ENCODE measurements at places on chromosomes 7 and 10.

DNA sequence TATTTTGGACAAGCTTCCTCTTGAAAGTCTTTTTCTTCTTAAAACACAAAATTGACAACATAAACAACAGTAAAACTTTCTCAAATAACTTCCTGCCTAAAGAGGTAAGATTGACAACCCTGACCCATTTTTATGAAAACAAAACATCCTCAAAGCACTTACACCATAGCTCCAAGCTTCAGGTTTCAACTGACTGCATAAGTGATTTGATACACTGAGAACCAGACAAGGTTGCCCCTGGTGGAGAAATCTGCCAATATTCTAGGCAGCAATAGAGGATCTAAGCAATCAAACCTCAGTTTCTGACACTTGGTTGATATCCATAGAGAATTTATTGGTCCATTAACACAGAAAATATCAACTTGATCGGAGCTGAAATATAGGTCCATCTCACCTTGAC lies 147.8 kb downstream of the ELAPOR2 start:
- DNase-seq: no peak

DNA sequence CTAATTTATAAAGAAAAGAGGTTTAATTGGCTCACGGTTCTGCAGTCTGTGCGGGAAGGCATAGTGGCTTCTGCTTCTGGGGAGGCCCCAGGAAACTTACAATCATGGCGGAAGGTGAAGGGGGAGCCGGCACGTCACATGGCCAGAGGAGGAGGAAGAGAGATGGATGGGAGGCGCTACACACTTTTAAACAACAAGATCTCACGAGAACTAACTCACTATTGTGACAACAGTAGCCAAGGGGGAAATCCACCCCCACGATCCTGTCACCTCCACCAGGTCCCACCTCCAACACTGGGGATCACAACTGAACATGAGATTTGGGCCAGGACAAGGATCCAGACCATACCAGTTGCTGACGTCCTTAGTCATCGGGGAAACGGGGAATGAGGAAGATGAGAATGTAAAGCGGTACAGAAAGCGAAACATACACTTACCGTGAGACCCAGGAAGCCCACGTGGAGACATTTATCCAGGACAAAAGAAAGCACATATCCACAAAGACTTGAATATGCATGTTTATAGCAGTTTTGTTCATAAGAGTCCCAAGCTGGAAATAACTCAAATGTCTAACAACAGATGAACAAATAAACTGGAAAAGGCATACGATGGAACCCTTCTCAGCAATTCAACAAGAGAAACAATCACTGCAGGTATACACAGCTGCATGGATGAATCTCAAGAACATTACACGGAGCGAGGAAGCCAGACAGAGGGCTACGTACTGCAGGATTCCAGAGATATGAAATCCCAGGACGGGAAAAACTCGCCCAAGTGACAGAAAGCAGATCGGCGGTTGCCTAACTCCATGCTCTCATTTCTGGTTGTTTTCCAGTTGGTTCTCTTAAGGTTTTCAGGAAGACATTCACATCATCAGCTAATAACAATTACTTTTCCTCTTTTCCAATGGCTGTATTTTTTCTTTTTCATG lies 26.2 kb upstream of the INPP5A start:
- no peak for DNase-seq

GRCh38 chr7:150717814-150718420 lies 1.5 kb downstream of the GIMAP1 start:
- DNase-seq: no peak

GRCh38 chr10:117221156-117221711 lies 19.7 kb upstream of the SLC18A2 start:
- no peak for DNase-seq

GRCh38 chr7:120931243-120931642 lies 19.3 kb upstream of the ING3 start:
- no peak for DNase-seq

DNA sequence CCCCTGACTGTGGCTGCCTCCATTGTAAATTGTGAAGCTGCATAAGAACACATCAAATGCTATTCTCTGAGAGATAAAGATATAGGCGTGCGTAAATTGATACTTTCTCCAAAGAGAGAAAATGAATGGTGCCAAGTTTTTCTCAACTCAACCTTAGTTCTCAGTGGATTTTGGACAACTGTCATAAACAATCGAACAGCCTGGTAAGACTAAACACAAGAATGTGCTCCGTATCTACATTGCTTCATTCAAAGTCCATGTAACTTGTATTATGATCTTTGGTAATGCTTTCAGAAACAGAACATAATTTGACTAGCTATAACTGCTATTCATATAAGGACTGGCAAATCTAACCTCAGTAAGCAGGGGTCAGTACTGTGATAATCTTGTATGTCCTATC lies 429.1 kb downstream of the SEMA3D start:
- DNase-seq: no peak

DNA sequence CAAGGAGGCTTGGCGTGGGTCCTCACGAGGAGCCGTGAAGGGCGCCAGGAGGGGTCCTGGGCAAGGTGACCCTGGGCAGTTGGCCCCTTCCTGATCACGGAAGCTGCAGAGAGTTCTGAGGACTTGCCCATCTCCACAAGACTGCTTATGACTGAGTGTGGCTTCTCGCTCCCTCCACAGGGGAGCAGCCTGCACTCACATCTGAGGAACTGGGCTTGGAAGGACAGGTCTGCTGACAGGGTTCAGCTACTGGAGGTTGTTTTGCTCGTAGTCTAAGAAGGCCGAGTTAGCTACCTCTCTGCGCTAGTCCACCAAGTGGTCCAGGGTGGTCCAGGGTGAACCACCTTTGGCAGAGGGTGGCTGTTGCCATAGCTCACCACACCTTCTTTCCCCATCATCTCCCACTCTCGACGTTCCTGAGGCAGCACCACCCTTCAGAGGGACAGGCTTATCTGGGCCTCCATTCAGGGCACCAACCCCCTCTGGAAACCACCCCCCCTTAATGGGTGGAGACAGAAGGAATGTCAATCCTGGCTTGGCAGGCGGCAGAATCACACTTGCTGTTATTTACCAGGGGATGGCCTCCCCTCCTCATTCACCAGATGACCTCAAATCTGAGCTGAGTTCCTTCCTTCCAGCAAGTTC lies 38.2 kb downstream of the FAM53B start:
- DNase-seq: no peak

DNA sequence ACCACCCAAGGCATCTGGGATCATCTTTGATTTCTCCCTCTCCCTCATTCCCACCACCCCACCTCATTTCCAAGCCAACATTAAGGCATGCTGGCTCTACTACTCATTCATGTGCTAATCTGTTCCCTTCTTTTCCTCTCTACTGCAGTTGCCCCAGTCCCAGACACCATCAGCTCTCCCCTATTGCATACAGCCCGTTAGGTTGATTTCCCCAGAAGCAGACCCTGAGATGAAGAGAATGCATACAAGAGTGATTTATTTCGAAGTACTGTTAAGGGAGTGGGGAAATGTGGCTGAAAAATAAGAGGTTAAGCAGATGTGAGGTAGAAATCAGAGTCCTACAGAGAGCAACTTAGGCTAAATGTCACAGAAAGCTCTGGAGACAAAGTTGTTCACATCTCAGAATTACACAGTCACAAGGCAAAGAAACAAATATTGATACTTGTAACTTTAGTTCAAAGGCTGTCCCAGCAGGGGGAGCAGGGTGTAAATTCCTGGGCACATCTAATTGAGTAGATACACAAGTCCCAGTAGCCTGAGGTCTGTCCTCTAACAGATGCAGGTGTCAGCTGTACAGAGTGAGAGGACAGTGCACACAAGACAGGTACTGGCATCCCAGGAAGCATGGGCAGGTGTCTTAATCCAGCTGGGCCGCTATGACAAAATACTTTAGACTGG lies 20.9 kb downstream of the AKR1D1 start:
- no peak for DNase-seq

DNA sequence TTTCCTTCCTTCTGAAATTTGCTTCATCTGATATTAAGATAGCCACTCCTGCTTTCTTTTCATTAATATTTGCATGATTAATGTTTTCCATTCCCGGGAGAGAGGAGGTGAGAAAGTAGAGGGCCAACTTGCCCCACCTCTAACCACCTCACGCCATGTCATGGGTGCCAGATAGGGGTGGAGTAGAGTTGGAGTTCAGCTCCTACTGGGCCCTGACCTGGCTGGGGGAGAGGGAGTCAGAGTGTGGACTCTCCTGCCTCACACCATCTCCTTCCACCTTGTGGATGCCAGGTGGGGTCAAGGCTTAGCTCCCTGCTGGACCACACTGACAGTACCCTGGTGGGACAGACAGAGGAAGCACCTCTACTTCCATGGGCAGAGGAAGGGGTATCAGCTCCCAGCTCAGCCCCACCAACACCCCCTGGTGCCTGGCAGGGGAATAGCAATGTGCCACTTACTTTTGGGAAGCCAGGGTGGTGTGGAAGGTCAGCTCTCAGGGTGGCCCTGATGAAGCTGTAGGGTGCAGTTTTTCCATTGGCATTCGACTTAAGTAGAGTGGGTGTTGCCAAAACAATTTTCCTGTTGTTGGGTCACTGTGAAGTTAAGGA lies 28.0 kb downstream of the CHST12 start:
- peak; percentile 36 for DNase-seq

DNA sequence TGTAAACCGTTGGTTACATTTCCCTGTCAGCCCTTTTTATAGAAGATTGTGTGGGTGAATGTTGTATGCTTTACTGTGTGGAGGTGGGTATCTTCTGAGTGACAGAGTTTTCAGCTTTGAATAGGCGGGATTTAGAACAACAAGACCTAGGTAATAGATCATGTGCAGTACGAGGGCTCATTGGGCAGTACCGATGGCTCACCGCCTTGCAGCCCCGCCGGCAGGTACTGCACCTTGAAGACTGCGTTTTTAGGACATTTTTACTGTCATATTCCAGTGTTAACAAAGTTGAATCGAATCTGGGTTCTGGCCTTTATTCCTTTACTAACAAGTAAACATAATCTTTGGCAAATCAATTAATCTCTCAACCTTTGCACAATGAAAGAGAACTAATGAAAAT lies 55.9 kb upstream of the NCF1 start:
- DNase-seq: no peak

- no peak for DNase-seq
Observed at GRCh38 chr7:135578569-135578968, 20.9 kb downstream of the NUP205 start.

DNA sequence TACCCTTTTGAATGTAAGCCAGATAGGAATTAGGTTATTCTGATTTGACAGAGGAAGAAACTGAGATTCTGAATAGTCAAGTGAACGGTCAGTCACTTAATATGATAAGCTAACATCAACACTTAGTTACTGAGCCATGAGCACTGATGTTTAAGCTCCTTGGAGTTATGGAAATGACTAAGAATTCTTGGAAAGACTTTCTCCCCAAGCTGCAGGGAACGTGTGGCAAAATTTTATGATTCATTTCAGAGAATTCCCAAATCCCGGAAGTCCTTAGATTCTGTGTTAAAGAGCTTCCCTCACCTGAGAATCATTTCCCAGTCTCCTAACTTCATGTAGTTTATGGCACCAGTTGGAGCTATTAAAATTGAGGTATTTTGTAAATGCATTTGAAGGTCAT lies 330.9 kb downstream of the XPNPEP1 start:
- DNase-seq: no peak

DNA sequence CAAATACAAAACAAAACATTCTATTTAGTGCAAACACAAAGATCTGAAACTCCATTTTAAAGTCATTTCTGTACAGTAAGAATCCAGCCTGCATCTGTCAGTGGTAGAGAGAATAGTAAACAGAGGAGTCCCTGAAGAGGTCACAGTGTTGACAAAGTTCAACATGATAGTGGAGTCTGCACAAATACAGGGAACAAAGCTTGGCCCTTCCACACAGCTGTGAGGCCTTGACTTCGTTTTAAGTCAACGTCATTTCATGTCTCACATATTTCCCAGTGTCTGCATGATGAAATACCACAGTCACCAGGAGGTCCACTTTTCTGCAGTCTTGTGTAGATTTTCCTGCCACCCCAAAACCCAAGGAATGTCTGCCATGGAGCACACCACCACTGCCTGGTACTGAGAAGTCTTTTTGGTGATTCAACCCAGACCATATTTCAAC lies 33.0 kb downstream of the CYP26A1 start:
- DNase-seq: no peak

DNA sequence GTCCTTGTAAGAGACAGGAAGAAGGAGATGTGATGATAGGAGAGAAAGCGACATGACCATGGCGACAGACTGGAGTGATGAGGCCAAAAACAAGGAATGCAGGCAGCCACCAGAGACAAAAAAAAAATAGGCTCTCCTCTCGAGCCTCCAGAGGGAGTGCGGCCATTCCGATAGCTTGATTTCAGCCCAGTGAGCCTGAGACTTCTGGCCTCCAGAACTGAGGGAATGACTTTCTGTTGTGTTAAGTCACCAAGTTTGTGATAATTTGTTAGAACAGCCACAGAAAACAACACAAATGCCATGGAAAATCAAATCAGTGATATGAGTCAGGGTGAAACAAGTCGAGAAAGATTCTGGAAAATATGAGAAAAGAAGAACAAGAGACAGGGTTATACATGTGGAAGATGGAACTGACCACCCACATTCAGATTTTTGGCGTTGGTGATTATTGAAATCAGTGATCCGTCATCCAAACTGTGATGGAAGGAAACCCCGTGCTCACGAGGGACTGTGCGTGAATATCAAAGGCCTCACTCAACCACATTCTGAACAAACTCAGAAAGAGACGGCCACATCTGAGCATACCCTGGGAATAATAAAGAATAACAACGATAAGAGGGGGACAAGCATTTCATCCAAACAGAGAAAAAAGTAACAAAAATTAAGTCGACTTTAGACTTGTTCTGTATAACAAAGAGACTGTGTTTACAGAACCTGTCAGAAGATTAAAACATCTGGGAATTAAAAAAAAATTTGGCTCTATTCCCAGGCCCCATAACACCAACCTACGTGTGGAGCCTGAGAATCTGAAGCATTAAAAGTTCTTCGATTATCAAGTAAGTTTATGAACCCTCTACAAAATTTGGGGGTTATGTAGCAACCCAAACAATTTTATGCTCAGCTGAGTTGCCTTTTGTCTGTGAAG lies 72.1 kb downstream of the EEPD1 start:
- DNase-seq: no peak

DNA sequence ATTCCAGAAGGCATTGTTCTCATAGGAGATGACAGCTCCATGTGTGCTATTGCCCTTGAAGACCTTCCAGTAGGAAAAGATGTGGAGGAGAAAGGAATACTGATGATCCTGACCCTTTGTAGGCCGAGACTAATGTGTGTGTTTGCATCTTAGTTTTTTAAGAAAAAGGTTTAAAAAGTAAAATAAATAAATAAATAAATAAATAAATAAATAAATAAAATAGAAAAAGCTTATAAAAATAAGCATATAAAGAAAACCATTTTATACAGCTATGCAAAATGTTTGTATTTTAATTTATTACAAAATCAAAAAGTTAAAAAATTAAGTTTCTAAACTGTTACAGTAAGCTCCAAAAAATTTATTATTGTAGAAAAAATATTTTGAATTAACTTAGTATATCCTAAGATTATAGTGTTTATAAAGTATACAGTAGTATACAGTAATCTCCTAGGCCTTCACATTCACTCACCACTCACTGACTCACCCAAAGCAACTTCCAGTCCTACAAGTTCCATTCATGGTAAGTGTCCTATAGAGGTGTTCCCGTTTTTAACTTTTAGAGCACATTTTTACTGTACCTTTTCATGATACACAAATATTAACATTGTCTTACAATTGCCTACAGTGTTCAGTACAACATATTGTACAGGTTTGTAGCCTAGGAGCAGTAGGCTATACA lies 435.2 kb upstream of the SEMA3A start:
- DNase-seq: no peak

GRCh38 chr7:150982351-150982750 lies 4.2 kb upstream of the KCNH2 start:
- no peak for DNase-seq

GRCh38 chr7:136325027-136325426 lies 347.9 kb upstream of the MTPN start:
- DNase-seq: no peak

GRCh38 chr7:134356421-134356936 lies 39.7 kb upstream of the SLC35B4 start:
- DNase-seq: no peak
